ENCODE measurements at places on chromosomes 13 and 19.

- no peak for DNase-seq
Measured at GRCh38 chr13:88464851-88465250, 793.7 kb downstream of the SLITRK5 start.

GRCh38 chr19:51367255-51367564, 1.0 kb upstream of the ETFB start:
- DNase-seq: no peak

- DNase-seq: no peak
Measured at GRCh38 chr19:53394522-53394973, 401 bp upstream of the ZNF765 start.

- peak; percentile 42 for DNase-seq
Measured at GRCh38 chr13:20128459-20128931, 32.4 kb downstream of the GJA3 start.

DNA sequence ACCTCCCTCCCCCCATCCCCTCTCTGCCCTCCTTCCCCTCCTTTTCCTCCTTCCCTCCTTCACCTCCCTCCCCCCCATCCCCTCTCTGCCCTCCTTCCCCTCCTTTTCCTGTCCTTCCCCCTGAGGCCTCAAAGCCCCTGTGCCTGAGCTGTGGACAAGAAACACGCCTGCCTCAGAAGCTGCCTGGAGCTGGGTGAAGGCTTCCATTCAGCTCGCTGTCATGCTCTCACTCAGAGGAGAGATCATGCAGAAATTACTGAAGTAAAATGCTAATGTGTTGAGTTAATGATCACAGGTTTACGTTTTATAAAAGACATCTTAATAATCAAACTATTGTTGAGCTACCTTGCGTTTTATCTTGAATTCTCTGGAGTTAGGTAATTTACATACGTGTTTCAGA, 114.5 kb downstream of the ATP11A start:
- DNase-seq: no peak

Measured in prostate gland (tissue), 2 donors.